ENCODE measurements at places on chromosomes 2 and 18.

DNA sequence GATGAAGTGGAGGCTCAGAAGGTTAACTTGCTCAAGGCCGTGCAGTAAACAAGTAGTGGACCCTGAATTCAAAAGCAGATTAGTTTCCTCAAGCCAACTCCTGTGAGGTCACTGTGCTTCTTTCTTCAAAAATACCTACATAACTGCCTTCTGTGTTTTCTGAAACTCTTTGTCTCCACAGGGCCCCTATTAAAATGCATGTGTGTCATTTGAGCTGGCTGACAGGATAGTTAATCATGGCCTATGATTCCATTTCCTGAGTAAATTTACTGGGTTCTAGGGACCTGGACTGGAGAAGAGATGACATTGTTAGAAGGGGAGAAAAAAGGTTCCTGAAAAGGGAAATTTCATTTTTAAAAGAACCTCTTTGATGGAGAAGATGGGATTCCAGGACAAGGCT lies 12.9 kb upstream of the DTNA start:
- DNase-seq: no peak

DNA sequence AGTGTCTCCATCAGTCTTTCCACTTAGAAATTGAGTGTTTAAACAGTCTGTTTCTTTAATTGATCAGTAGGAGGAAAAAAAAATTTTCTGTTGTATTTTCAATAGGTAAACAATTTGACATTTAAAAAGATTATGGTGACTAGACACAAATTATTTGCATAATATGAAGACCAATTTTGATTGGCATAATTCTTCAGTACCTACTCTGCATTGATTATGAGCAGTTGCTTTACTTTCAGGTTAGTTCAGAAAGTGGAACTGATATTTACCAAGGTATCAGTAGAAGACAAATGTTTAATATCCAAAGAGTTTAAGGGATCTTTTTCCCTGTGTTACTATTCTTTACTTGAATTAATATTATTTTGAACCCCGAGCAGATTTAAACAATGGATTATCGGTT lies 2.6 kb downstream of the ADAM23 start:
- DNase-seq: no peak

DNA sequence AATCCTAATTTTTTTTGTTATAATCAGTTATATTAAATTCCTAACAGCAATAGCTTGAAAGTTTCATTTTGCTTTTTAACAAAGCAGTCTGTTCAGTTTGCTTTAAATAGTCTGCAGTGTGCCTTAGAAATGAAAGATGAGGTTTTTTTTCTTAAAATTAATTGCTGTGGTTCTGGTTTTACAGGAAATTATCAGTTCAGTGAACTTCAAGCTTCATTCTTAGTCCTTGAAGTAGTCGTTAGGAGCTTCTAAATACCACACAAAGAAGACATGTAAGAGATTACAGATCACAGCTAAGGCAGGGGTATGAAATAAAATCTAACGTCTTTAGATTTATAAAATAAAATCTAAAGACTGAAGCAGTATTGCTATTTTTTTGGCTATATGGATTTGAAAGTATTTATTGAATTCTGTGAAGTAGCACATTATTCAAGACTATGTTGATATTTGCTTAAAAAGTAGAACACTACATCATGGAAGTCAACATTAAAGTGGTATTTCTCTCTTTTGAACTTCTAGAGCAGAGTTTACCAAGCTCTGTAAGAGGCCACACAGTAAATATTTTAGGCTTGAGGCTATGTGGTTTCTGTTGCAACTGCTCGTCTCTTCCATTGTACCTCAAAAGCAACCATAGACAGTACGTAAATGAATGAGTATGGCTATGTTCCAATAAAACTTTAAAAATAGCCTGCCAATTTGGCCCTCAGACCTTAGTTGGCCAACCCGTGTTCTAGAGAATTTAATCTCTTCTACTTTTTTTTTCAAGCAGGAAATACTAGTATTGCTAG lies 81.5 kb upstream of the STON1 start:
- DNase-seq: no peak

DNA sequence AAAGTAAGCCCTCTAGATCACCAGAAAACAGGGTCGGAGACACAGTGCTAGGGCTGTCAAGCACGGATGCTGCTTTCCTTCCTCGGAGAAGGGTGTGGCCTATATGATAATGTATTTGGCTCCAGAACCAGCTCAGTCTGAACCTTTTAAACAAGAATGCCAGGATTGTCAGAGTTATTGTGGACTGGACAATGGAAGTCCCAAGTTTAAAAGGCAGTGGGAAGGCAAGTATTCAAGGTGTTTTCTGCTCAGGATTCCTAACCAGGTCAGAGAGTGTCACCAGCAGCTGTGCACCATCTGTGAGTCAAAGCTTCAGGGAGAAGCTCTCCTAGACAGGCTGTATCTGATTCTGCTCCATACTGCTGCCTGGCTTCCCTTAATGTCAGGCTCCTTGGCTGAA lies 94.8 kb downstream of the SPOPL start:
- no peak for DNase-seq

DNA sequence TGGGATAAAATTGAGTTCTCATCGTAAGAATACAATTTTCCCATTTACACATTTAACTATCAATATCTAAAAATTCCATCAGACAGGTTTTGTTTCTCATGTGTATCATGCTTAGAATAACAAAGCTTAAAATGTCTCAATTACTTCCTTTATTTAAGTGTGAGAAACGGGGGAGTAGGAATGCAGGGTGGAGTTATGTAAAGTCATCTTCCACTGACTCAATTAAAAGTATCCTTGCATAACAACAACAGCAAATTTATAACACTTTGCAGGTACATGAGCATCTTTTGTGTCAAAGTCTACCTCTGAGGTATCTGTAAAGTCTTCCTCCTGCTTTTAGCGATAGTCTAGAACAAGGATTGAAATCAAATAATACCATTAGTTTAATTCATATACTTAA lies 327.1 kb downstream of the EPHA4 start:
- DNase-seq: no peak

- no peak for DNase-seq
Measured at GRCh38 chr2:232129483-232129882, 168.0 kb downstream of the DIS3L2 start.

- DNase-seq: no peak
Measured at GRCh38 chr2:98909317-98910211, 26.5 kb downstream of the CRACDL start.

DNA sequence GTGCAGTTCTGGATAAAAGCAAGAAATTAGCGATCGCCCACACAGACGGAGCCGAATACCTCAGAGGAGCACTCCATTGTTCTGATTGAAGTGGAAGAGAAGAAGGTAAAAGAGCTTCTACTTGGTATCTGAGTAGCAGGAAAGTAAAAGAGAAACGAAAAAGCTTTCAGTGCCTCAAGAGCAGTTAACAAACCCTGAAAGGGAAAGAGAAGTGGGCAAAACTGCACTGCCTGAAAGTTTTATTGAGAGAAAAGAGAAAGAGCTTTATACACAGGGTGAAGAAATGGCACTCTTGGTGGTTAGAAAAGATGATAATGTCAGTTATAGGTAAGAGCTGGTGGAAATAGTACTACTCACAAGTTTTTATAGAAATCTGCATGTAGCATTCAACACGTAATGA lies 192.8 kb downstream of the CDCA7 start:
- no peak for DNase-seq

DNA sequence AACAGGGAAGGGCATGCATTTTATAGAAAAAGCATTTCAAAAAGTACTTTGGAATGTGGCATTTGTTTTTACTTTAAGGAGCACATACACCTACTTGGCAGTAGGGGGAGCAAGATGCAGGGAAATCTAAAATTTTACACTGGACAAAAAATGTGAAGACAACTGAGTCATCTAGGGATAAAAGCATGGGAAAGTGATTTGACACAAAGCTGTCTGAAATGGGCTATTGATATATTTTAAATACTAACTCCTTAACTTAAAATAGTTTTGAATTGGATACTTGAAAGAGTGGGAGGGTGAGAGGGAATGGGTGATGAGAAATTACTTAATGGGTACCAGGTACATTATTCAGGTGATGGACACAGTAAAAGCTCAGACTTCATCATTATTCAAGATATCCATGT lies 15.8 kb downstream of the TMEM200C start:
- DNase-seq: no peak

DNA sequence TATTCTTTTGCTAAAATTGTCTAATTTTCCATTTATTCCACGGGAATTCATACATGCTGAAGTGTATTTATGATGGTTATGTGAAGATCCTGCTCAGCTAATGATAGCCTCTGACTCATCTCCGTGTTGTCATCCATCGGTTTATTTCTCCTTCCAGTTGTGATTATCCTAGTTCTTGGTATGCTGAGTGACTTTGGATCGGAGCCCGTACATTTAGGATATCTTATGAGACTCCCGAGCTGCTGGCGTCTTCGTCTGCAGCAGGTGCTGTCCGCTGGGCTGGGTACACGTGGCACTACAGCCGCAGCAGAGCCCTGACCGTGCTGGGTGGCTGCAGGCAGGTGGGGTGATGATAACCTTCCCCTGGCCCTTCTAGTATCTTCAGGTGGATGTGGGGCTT lies 40.1 kb upstream of the GALR1 start:
- DNase-seq: no peak

DNA sequence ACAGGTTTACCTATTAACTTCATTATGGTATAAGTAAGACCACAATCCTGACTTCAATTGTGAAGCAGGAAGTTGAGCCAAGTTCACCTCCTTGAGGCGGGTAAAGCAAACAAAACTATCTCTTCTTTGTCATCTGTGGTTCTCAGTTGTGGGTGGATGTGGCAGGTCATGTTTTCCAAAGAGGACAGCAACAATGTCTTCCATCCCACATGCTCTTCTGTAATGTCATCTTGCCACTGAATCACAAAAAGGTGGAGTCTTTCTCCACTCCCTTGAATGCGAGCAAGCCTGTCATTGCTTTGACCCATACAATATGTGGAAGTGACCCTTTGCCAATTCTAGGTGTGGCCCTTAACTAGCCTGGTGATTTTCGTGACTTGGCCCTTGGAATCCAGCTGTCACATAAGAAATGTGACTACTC lies 98.7 kb downstream of the GRB14 start:
- no peak for DNase-seq

- no peak for DNase-seq
Measured at GRCh38 chr2:108171657-108172056, 68.1 kb upstream of the SULT1C3 start.
